Right lobe of liver (tissue), 6 donors: ENCODE measurements at places on chromosomes 5 and 9. TPM values are rescaled to one million over a fixed set of nuclear protein-coding genes. Genes with fewer than 3 reads are reported as not detected.

DNA sequence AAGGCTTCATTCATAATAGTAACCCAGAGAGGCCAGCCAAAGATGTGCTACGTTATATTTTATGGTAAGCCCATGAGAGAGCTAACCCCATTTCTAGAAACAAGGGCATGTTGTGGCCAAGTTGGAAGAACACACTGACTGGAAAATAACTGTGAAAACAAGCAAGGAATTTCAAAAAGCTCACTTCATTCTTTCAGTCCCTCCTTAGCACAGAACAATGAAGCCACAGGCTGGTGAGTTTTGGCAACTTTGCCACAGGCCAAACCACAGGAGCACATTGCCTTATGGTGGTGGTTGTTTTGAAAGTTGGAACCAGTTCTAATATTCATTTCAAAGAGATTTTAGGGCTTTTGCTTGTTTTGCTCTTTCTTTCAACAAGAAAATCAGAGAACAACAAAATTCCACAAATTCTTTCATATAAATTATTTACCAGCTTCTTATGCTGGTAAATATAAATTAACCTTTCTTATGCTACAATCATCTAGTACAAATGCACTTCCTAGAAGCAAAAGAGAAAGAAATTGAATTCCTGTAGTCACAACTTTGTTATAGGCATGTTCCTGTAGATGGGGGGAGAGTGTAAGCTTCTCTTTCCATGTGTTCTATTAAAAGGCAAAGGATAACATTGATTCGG, 225.4 kb upstream of the RFX3 start:
- DNase-seq: no peak

The PDE6A gene
- total RNA-seq: not detected

The HACD4 gene
- total RNA-seq: 1.2 TPM

DNA sequence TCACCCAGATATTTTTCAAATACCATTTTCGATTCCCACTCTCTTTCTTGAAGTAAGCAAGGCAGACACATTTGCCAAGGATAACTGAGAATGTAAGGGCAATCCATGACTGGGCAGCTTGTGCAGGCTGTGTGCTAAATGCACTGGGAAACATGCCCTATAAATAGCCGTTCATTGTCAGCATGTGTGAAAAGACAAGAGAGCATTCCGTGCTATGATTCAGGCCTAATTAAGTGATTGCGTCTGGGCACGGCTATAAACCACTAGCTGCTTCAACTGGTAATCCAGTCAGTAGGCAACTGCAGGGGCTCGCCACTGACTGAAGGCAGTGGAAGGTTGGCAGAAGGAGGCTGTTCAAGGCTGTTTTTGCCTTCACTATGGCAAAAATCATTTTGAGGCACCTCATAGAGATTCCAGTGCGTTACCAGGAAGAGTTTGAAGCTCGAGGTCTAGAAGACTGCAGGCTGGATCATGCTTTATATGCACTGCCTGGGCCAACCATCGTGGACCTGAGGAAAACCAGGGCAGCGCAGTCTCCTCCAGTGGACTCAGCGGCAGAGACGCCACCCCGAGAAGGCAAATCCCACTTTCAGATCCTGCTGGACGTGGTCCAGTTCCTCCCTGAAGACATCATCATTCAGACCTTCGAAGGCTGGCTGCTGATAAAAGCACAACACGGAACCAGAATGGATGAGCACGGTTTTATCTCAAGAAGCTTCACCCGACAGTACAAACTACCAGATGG, at the start of gene HSPB3:
HSPB3 (plus strand) TSS at position 287 of the 745 bp plus-strand sequence; CDS start at position 378, 91 bp downstream.
- DNase-seq: no peak

The NDST1 gene
- total RNA-seq: 96.5 TPM

DNA sequence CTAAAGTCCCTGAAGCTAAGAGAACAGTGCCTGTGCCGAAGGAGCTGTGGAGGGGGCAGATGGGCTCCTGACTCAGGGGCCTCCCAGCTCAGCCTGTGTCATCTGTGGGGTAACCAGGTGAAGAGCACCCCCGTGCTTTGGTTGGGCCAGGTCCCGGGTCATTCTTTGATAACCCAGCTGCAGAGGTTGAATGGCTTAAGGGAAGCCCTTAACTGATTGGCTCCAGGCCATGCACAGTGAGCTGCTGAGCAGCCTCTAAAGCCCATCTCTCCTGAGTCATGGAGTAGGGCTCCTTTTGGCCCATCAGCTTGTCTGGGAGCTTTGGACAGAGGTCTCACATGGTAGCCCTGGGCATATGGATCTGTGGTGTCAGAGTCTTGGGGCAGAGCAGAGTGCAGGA, 28.7 kb downstream of the COL27A1 start:
- DNase-seq: peak; percentile 47

DNA sequence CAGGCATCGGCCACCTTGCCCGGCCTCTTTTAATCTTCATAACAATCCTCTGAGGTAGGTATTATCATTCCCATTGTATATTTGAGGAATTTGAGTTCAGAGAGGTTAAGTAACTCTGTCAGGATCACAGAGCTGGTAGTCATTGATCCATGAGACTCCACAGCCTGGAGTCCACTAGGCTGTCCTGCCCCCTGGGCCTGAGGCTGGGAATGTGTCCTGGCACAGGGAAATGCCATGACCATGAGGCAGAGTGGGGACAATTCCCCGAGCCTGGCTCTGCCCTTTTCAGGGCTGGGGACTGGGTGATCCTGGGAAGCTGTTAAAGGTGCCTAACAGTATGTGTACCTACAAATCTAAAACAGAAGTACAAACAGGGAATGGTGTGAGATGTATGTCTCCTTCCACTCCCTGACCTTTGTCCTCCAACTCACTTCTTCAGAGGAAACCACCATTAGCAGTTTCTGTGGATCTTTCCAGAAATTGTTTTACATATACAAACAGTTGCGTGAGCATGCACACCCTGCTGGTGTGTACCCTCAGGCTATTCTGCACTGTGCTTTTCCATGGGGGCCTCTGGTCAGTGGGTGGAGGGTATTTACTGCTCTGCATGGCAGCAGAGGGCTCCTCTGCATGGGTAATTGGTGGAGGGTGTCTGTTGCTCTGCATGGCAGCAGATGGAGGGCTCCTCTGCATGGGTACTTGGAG, 53.8 kb downstream of the NDST1 start:
- DNase-seq: no peak

DNA sequence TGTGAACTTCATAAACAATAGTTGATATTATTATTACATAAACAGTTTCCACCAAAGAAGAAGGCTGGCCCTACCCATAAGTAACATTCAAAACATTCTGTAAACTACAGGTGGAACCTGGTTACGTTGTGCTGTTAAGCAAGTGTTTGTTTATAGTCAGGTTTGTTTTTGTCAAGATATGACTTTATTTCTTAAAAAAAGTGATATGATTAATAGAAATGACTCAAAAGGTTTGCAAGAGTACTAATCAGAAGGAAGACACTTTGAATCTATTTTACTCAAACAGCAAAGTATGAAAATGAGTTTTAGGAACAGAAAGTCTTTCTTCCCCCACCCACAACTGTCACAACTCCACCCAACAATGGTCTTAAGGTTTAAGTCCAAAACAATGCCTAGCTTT, 220.8 kb downstream of the PLK2 start:
- DNase-seq: no peak

- DNase-seq: no peak
Measured at GRCh38 chr5:127307868-127308267, 17.3 kb downstream of the MEGF10 start.

- DNase-seq: no peak
Measured at GRCh38 chr5:177389241-177390169, 5.3 kb downstream of the SLC34A1 start.

The NKD2 gene
- total RNA-seq: 0.93 TPM

GRCh38 chr5:76111477-76112174, 28.4 kb downstream of the SV2C start:
- no peak for DNase-seq

DNA sequence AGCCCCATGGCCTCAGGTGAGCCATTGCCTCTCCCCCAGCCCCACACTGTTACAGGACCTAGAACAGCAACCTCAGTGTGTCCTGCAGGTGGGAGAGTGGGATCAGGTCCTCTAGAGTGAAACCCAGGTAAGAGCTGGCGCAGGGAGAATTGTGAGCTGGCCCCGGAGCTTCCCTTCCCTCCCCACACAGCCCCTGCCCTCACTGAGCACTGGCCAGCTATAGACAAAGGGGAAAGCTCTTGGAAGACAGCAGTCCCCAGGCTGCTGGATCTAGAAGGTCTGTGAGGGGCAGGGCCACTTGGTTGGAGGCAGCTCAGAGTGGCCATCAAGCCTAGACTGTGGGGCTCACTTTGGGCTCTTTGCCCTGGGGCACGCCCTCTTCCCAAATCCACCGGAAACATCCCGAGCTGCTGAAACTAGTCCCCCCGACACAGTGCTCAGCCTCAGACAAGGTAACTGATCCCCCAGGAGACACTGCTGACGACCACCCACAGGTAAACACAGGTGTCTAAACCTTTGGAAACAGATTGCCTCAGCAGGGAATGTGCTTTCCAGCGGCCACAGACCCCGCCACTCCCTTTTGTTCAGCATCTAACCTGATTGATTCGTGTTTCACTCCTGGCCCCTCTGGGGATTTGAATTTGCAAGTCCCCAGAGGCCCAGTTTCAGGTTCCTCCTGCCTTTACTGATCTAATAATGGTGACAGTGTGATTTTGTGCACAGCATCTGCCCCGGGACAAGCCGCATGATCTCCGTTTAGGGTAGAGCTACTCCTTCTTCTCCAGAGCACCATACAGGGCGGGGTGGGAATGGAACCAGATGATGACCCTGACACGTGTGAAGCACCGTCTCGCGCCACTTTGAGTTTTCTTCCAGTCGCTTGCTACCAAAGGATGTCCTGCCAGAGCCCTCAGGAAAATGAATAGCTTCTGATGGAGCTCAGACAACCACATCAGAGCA, 42.2 kb upstream of the ADAMTS2 start:
- DNase-seq: peak; percentile 41

DNA sequence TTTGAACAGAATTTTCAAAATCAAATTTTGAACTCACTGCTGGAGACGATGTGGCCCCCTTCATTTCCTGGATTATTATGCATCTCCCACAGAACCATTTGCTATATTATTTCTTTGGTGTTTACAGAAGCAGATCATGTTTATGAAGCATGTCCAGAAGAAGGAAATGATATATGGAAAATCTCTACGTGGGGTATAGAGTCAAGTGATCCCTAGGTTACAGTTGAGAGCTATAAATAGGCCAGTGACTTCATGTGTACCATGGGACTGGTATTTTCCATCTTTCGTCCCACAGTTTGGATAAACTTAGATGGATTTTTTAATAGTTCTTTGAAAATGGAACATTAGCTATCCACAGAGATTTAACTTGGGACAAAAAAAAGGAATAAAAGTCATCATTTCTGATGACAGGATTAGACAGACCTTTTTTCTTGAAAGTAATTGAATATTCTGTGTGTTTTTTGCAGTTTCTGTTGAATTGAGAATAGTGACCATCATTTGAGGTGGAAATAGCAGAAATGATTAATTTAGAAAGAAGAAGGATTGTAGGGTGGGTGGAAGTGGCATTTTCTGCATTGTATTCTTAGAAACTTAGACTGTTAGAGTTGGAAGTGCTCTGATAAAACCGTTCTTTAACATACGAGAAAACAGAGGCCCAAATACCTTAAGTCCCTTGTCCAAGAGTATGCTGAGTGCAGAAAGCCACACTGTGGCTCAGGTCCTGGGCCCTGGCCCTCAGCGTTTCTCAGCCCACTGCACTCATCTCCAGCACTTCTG, 136.4 kb downstream of the PIP5K1B start:
- DNase-seq: no peak

DNA sequence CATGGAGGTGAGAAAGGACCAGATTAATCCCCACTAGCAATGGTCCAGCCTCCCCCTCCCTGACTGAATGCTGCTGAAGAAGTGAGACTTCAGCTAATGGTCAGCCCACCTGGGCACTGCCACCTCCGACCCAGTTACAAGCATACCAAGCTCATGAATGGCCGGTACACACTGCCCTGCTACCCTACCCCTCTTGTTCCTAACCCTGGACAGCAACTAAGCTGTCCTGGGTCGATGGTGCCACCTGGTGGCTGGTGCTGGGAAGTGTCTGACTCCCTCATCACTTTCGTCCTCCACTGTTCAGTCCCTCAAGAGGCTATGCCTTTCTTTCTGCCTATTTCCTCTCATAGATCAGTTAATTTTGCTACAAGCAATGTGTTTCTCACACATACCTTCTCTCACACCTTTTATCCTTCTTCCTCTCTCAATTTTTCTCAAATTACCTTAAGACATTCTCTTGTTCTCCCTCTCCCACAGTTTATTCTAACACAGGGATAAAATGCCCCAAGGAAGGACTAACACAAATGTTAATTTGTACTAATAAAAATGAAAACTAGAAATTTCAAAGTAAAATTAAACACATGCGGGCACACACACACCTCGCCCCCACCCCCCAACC, 42.4 kb downstream of the PAX5 start:
- DNase-seq: no peak

The SPINK6 gene
- total RNA-seq: not detected

DNA sequence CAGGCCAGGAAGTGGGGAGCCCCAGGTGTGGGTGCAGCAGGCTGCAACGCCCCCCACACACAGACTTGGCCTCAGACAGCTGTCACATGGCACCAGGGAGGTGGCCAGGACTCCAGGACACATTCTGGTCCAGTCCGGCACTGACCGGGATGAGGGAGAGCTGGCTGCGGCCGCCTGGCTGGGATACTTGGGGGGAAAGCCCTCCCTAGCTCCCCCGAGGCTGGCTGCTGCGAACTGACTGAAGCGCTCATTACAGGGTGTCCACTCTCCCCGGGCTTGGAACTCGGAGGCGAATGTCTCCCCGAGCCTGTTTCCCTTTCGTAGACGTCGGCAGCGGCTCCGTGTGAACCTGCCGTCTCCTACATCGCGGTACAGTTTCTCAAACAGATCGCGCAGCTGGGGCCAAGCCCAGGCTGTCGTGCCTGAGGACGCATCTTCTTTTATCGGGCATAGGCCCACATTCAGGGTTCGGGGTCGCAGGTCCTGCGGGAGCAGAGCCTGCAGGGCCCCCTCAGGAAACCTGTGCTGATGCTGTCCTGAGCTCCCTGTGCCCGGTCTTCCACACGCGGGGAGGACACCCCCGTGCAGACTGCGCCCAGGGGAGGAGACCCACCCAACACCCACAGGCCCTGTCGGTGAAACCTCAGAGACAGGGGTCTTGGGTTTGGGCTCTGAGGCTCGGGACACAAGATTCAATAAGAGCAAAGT, 19.8 kb downstream of the NACC2 start:
- DNase-seq: peak; percentile 49

GRCh38 chr5:81579262-81579924, 171.5 kb downstream of the SSBP2 start:
- no peak for DNase-seq

The TAF11L10 gene
- total RNA-seq: not detected

The SEC24A gene
- 37.9 TPM for total RNA-seq

- no peak for DNase-seq
Measured at GRCh38 chr5:138489683-138490061, 24.4 kb downstream of the EGR1 start.

GRCh38 chr9:109238125-109238524, 71.1 kb upstream of the FRRS1L start:
- no peak for DNase-seq

DNA sequence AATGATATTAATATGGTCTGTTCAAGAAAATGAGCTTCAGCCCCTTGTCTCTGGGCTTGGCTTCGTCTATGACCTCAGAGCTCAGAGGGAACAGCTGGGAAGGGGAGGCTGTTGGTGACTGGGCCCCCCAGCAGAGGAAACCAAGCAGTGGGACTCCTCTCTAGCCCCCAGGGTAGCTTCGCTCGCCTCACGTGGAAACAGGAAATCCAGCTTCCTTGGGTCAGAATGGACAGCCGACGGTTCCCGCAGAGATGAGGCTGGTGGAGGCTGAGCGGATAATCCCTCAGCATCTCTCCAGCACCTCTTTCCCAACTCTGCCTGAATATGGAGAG, 37.2 kb upstream of the ICE1 start:
- no peak for DNase-seq
